Naive thymus-derived CD8-positive, alpha-beta T cell (primary cell): ENCODE measurements at places on chromosomes 6 and 20.

- H3K27me3 ChIP-seq = no peaks in the 10 kb centered on the region
- H3K27ac ChIP-seq = no peak overlapping the region
- DNase-seq = no peak
- no peak overlapping the region for H3K4me3 ChIP-seq
- no peaks in the 10 kb centered on the region for H3K36me3 ChIP-seq
Observed at GRCh38 chr6:29745386-29745785, 22.2 kb downstream of the HLA-F start.

GRCh38 chr6:52317841-52318581, 33.5 kb upstream of the MCM3 start:
- H3K27me3 ChIP-seq = no peaks in the 10 kb centered on the region
- H3K4me3 ChIP-seq = no peak overlapping the region
- H3K27ac ChIP-seq = no peak overlapping the region
- no peaks in the 10 kb centered on the region for H3K36me3 ChIP-seq
- DNase-seq = no peak

GRCh38 chr20:53672484-53673129, 79.0 kb upstream of the ZNF217 start:
- no peaks in the 10 kb centered on the region for H3K27me3 ChIP-seq
- DNase-seq = no peak
- no peak overlapping the region for H3K4me3 ChIP-seq
- H3K27ac ChIP-seq = no peak overlapping the region
- peaks cover 8% of the 10 kb centered on the region for H3K4me1 ChIP-seq

- H3K4me3 ChIP-seq = no peak overlapping the region
- no peak for DNase-seq
- H3K27me3 ChIP-seq = no peaks in the 10 kb centered on the region
- no peaks in the 10 kb centered on the region for H3K36me3 ChIP-seq
Observed at GRCh38 chr6:66435321-66435720, 728.3 kb upstream of the EYS start.

DNA sequence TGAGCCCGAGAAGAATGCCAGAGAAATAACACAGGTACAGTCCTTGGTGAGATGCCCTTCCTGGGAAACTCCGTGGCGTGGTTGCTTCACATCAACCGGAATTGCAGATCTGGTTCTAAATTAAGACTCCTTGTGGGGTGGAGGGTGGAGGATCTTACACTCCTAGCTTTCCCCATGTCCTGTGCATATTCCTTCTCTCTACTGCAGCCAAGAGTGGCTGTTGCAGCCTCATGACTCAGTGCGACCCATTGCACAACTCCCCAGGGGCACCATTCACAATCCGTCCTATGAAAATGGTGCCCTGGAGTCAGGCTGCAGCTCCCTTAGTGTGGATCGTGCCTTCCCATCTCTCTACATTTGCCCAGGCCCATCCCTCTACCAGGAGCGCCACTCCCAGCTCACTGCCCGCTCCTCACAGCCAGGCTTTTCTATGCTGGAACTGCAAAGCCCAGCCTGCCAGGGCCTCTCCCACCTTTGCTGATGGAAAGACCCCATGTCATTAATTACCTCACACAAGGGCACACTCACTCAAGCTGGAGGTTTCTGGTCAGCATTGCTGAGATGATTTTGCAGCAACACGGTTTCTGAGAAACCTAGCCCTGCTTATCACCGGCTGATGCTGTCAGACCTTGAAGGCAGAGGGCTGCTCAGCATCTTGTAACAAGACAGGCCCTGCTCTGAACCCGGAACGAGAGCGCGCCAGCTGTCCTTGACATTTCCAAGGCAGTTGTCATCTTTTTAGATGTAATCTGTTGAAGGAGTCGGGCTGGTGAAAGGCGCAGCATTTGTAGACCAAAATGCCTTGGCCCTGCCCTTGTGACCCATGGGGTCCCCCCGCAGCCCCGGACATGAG, 39.7 kb downstream of the SIRPA start:
- peaks cover 15% of the 10 kb centered on the region for H3K27me3 ChIP-seq
- H3K36me3 ChIP-seq = no peaks in the 10 kb centered on the region
- no peak overlapping the region for H3K4me3 ChIP-seq
- DNase-seq = no peak
- no peak overlapping the region for H3K27ac ChIP-seq
- H3K4me1 ChIP-seq = no peaks in the 10 kb centered on the region

DNA sequence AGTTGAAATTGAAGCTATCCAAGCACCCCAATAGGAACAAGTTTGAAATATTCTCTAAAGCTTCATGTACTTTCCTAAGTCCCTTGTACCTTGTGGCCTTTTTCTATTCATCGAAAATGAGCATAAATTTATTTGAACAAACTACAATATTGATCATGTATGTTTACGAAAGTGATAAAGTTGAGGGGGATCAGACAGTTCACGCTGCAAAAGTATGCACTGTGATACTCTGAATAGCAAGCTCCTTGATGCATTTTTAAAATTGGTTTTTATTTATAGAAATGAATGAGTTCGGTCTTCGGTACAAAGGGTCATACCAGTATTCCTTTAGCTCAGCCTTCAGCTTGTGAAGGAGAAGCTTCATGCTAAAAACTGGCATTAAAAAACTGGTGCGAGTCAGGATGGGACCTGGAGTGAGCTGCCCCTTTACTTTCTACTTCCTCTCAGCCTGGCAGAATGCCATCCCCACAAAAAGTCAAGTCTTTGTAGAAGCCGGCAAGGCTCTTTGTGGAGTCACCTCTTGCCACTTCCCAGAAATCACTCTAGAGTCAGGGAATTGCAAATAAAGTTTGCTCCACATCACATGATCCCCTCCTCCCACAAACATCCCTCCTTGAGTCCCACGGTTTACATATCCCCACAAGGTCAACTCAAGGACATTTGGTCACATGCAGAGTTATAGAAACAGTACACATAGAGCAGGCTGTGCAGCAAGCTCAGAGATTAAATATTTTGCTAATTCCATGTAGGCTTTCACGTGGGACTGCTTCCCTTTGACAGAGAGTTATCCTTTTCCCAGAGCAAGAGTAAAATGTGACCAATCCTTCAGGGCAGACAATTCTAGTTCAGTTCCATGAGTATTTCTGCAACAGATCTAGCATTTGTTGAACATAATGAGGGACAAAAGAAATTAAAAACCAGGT, 34.6 kb upstream of the ADGRF1 start:
- H3K4me3 ChIP-seq = no peak overlapping the region

DNA sequence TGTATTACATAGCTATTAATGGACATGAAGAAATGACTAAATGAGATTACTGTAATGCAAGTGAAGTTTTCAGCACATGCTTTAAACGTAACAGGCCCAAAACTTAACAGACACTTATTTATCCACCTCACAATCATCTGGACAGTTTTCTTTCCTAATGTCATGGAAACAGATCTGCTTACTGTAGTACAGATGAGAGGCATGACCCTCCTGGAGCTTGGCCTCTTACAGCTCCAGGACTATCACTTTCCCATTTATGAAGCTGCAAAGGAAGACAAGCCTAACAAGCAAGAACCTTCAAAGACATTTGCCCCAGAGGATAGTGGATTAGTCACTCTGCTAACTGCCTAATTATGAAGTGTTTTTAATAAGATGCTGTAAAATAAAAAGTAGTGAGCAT, 419.3 kb downstream of the PHF3 start:
- H3K36me3 ChIP-seq = no peaks in the 10 kb centered on the region
- H3K4me1 ChIP-seq = no peaks in the 10 kb centered on the region
- H3K4me3 ChIP-seq = no peak overlapping the region
- no peaks in the 10 kb centered on the region for H3K27me3 ChIP-seq
- DNase-seq = no peak
- H3K27ac ChIP-seq = no peak overlapping the region

GRCh38 chr6:88666901-88667300, 296.5 kb downstream of the RNGTT start:
- no peaks in the 10 kb centered on the region for H3K27me3 ChIP-seq
- no peak overlapping the region for H3K4me3 ChIP-seq
- no peak for DNase-seq
- no peak overlapping the region for H3K27ac ChIP-seq
- no peaks in the 10 kb centered on the region for H3K4me1 ChIP-seq

- no peaks in the 10 kb centered on the region for H3K4me1 ChIP-seq
- peaks cover 4% of the 10 kb centered on the region for H3K27me3 ChIP-seq
- H3K4me3 ChIP-seq = no peak overlapping the region
- no peaks in the 10 kb centered on the region for H3K36me3 ChIP-seq
Observed at GRCh38 chr6:125316621-125317020, 14.9 kb upstream of the HDDC2 start.

DNA sequence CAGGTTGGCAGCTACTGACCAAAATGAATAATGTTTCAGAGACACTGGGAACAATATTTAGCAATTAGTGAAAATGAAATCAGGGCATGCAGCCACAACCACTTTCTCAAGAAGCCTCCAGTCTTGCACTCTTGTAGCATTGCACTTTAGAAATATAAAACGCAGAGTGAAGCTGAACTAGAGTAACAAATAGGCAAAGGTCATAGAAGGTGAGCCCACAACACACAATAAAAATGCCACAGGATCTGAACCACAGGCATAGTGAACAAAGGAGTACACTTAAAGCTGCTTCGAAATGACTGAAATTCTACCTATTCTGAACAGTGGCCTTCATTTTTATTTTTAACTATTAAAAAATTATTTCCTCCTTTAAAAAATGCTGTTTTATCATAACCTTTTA, 25.0 kb downstream of the DDO start:
- no peaks in the 10 kb centered on the region for H3K27me3 ChIP-seq
- no peaks in the 10 kb centered on the region for H3K36me3 ChIP-seq
- peaks cover 25% of the 10 kb centered on the region for H3K4me1 ChIP-seq
- no peak for DNase-seq

DNA sequence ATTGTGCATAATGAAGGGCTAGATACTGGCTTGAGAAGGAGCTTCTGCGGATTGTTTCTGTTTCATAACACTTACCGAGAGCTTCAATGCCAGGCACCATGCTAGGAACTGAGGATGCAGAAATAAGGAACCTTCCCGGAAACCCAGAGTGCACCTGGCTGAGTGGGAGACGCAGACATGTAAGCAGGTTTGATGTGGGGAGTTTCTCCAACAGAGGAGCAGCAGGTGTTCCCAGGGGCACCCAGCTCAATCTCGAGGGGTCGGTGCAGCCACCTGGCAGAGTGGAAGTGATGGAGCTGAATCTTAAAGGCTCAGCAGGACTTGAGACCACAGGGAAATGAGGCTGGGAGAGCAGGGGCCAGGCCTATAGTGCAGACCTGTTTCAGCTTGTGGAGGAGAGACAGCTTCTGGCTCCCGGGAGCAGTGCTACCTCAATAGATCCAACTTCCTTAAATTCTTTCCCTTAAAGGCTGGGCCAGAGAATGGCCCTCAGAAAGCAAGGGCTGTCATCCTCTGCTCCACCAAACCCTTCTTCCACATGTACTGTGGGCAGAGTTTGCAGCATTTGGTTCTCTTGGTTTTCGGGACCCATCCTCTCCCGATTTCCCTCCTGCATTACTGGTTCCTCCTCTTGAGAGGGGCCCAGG, 27.8 kb upstream of the SRC start:
- no peak overlapping the region for H3K27ac ChIP-seq
- peaks cover 34% of the 10 kb centered on the region for H3K4me1 ChIP-seq
- H3K27me3 ChIP-seq = no peaks in the 10 kb centered on the region
- peaks cover 3% of the 10 kb centered on the region for H3K36me3 ChIP-seq
- DNase-seq = no peak

GRCh38 chr6:136501514-136501913, 48.7 kb downstream of the MAP7 start:
- DNase-seq = no peak
- no peak overlapping the region for H3K27ac ChIP-seq
- H3K4me1 ChIP-seq = no peaks in the 10 kb centered on the region
- no peak overlapping the region for H3K4me3 ChIP-seq
- H3K27me3 ChIP-seq = no peaks in the 10 kb centered on the region

DNA sequence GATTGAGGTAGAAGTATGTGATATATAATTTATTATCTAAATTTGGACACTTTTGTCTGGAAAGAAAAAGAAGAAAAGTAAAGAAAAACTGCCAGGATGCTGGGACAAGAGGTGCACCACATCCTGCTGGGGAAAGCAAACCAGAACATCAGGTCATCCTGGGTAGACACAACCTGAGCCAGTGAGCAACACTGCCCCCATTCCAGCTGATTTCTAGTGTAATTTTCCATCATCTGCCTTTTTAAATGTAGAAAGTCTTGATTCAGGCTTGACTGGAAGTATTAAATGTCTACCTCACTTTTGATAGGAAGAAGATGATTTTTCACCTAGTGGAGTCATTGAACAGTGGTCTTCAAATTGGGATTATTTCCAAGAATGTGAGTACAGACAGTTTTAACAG, 1164.5 kb upstream of the CITED2 start:
- H3K27ac ChIP-seq = no peak overlapping the region
- no peaks in the 10 kb centered on the region for H3K27me3 ChIP-seq
- no peak overlapping the region for H3K4me3 ChIP-seq
- no peaks in the 10 kb centered on the region for H3K36me3 ChIP-seq
- DNase-seq = no peak

DNA sequence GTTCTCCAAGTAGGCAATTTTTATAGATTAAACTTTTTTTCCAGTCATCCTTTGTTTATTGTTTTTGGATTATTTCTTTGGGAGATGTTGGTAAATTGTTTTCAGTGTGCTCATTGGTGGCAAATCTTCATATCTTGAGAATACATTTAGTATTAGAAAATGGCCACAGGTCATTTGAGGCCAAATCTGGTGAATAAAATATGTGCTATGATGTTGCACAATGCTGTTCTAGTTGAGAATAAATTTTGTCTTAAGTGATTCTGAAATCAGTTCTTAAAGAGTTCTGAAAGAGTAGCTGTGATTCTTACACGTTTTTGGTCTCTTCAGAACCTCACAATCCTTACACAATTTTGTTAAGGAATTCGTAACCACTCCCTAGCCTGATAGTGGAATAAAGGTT, 20.1 kb downstream of the CDKAL1 start:
- no peak overlapping the region for H3K4me3 ChIP-seq
- no peaks in the 10 kb centered on the region for H3K27me3 ChIP-seq
- no peak overlapping the region for H3K27ac ChIP-seq
- DNase-seq = no peak
- peaks cover 73% of the 10 kb centered on the region for H3K36me3 ChIP-seq
- H3K4me1 ChIP-seq = no peaks in the 10 kb centered on the region

DNA sequence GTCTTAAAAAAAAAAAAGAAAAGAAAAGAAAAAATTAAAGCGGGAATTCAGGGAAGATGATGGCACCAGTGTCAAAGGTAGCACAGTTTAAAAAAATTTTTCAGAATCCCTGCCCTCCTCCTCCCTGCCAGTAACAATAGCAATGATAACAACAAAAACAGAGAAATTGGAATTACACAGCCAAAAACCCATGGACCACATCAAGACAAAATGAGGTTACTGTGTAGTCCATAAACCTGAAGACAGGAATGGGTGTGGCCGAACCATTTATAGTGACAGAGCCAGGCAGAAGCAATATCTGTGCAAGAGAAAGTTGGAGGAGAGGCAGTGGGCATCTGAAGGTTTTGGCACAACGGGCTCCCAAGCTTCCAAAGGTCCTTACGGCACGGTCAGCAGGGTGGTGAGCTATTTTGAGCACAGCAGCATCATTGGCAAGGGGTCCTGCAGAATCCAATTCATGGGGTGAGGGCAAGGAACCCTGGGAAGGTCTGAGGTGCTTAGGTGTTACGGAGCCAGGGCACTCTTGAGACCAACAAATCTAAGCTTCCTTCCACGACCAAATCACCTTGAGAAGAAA, 202.3 kb downstream of the GMPR start:
- no peak overlapping the region for H3K4me3 ChIP-seq
- H3K27ac ChIP-seq = no peak overlapping the region
- DNase-seq = no peak
- H3K4me1 ChIP-seq = peaks cover 39% of the 10 kb centered on the region
